ENCODE measurements at places on chromosomes 4 and X. TPM values are rescaled to one million over a fixed set of nuclear protein-coding genes. Genes with fewer than 3 reads are reported as not detected.

The PABPC4L gene
- total RNA-seq: 3.3 TPM

The LONRF3 gene
- total RNA-seq: 2.5 TPM

The ITM2A gene
- 79.1 TPM for total RNA-seq

The UFSP2 gene
- total RNA-seq: 18.2 TPM

DNA sequence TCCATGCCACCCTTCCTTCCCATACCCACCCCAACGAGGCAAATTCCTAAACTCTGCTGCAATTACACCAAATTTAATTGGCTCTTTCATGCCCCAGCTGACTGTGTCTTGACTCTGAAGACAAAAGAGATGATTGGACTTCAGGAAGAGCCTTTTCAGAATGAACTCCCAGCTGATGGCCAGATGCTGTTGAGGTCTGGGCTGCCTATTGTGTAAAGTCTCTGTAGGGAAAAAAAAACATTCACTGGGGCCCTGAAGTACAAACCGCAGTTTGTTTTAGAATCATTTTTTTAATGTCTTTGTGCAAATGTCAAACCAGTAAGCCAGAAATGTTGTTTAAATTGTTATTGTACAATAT lies 174.8 kb downstream of the HHIP start:
- no peak for DNase-seq

The NFXL1 gene
- total RNA-seq: 24.9 TPM

- DNase-seq: peak; percentile 25
Measured at GRCh38 chrX:40008791-40009461, 88.8 kb downstream of the BCOR start.

DNA sequence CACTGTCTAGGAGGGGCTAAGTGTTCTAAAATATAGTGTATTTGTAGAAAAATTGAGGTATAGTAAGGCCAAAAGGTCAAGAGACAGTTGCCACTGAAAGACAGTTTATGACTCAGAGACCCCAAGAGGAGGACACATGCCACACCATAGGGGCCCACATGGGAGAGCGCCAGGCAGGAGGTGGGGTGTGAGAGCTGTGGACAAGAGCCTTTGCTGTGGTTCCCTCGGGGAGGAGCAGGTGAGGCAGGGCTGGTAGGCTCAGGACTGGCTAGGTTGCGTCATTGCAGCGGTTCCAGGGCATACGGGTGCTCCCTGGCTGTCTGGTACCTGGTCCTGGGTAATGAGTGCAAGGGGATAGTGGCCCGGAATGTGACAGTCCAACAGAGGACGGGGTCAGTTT lies 37.6 kb downstream of the CCNQ start:
- DNase-seq: no peak

- DNase-seq: no peak
Measured at GRCh38 chr4:109803924-109804571, 2.2 kb upstream of the CFI start.

- DNase-seq: no peak
Measured at GRCh38 chrX:906586-906985, 276.0 kb downstream of the SHOX start.

The VSIG1 gene
- not detected for total RNA-seq

DNA sequence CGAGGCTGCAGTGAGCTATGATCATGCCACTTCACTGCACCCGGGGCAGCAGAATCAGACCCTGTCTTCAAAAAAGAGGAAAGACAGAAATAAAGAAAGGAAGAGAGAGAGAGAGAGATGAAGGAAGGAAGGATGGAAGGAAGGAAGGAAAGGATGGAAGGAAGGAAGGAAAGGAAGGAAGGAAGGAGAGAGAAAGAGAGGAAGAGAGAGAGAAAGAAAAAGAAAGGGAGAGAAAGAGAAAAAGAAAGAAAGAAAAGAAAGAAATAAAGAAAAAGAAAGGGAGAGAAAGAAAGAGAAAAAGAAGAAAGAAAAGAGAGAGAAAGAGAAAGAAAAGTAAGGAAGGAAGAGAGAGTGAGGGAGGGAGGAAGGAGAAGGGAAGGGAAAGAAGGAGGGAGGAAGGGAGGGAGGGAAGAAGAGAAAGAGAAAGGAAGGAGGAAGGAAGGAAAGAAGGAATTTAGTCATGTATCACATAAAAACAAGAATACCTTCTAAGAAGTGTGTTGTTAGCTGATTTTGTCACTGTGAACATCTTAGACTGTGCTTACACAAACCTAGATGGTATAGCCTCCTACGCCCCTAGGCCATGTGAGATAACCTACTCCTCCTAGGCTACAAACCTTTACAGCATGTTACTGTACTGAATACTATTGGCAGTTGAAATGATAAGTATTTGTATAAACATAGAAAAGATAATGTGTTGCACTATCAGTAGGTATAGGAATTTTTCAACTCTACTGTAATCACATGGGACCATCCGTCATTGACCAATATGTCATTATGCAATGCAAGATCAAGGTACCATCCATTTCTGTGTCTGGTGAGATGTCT lies 17.4 kb upstream of the AFF1 start:
- no peak for DNase-seq

GRCh38 chr4:125703443-125703842 lies 388.7 kb downstream of the FAT4 start:
- no peak for DNase-seq

GRCh38 chr4:15765910-15766697 lies 12.0 kb upstream of the CD38 start:
- DNase-seq: no peak

GRCh38 chrX:86806786-86807185 lies 658.5 kb downstream of the DACH2 start:
- no peak for DNase-seq

GRCh38 chr4:43564591-43564990 lies 672.1 kb downstream of the GRXCR1 start:
- DNase-seq: no peak

DNA sequence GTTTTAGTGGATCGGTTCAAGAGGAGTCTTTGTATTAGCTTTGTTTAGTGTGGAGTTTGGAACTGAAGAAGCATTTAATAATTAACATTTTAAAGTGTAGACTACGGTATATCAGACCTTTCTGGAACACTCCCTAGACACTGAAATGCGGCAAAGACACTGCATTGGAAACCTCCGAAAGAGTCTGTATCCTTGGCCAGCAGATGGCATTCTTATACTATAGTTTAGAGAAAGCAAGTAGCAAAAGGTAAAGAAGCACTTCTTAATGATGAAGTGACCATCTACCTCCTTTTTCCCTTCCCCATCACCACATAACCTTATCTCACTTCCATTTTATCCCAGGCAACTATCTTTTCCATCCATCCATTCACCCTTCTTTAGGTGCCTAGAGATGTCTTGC lies 7.6 kb downstream of the FABP2 start:
- no peak for DNase-seq

DNA sequence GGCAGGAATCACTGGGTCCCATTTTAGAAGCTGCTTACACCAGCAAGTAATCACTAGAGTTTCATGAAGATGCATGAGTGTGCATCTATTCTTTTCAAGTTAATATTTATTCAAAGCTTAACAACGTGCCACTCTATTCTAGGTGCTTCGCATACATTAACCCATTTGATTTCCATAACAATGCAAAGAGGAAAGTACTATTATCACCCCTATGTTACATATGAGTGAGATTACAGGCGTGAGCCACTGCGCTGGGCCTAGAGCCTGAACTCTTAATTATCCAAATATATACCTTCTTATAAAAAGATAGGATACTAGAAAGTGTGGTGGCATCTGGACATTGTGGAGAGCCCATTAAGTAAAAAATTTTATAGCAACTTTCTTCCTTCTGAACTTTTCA lies 65.4 kb downstream of the CXCL13 start:
- no peak for DNase-seq

DNA sequence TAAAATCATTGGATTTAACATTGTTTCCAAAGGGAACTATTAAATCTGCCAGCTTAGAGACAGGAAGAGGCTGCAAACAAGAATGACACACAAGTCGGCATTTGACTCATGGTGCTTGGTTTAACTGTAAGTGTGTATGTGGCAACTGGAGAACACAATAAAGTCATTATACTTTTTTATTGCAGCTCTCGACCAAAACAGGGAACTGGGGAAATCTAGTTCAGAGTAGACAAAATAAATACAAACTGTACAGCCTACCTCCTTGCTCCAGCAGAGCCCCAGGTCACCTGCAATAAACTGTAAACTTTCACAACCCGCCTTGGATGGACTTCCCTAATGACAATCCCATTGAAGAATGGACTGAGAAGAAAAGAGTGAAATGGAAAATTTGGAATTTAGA lies 24.0 kb downstream of the NPY5R start:
- DNase-seq: no peak

GRCh38 chrX:148457279-148457678 lies 43.1 kb upstream of the AFF2 start:
- no peak for DNase-seq

DNA sequence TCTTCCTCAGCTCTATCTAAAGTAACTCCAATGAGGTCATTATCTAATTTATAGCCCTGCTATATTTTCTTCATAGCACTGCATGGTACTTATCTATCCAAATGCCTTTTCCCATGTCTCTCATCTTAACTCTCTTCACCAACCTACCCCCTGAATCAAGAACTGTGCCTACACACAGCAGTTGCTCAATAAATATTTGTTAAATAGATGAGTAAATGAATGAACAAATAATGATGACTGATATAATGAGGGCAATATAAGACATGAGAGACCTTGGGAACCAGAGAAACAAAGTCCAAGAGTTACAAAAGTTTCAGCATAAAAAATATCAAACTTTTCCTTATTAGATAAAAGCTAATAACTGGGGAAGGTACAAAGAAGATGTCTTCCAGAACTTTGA lies 19.6 kb downstream of the CAMK2D start:
- no peak for DNase-seq

The LRIT3 gene
- 0.27 TPM for total RNA-seq

- DNase-seq: no peak
Measured at GRCh38 chr4:77006753-77007353, 57.3 kb downstream of the SEPTIN11 start.

The CRLF2 gene
- not detected for total RNA-seq

The ZCCHC13 gene
- not detected for total RNA-seq

The NR0B1 gene
- not detected for total RNA-seq

The PRDM5 gene
- total RNA-seq: 38.7 TPM

The SH3D19 gene
- 89.7 TPM for total RNA-seq

DNA sequence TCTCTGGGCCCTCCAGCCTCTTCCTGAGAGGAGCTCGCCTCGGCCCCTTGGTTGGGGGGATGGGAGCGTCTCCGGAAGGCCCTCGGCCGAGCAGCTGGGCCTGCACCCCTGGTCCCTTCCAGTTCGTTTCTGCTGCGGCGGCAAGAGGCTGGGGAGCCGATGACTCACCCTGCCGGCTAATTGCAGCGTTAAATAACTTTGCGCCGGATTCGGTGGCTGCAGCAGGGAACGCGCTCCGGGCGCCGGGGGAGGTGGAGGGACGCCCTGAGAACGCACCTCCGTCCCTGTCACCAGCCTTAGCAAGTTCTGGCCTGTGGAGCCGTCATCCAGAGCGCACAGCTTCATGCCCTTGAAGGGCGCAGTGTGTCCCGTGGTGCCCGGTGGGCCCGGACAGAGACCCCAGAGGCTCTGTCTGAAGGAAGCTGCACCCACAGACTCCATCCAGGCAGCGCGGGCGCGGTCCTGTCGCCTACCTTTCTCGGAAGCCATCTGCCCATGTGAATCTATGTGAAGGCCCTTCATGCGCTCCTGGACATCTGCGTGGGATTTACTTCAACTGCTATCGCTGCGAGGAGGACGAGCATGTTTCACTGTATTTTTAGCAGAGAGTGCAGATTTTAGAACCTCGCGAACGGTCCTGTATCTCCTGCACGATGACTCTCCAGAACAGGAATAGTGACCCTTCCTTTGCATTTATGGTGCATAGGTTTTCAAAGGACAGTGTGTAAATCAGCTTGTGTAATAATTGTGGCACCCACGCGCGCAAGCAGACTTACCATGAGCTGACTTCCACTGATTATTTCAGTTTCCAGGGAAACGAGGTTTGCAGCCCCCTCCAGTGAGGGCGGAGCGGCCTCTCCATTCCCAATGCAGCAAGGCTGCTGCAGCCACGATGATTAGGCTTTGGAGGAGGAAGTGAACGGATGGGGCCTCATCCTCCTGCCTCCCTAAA lies 1.7 kb upstream of the TMEM271 start:
- DNase-seq: no peak

DNA sequence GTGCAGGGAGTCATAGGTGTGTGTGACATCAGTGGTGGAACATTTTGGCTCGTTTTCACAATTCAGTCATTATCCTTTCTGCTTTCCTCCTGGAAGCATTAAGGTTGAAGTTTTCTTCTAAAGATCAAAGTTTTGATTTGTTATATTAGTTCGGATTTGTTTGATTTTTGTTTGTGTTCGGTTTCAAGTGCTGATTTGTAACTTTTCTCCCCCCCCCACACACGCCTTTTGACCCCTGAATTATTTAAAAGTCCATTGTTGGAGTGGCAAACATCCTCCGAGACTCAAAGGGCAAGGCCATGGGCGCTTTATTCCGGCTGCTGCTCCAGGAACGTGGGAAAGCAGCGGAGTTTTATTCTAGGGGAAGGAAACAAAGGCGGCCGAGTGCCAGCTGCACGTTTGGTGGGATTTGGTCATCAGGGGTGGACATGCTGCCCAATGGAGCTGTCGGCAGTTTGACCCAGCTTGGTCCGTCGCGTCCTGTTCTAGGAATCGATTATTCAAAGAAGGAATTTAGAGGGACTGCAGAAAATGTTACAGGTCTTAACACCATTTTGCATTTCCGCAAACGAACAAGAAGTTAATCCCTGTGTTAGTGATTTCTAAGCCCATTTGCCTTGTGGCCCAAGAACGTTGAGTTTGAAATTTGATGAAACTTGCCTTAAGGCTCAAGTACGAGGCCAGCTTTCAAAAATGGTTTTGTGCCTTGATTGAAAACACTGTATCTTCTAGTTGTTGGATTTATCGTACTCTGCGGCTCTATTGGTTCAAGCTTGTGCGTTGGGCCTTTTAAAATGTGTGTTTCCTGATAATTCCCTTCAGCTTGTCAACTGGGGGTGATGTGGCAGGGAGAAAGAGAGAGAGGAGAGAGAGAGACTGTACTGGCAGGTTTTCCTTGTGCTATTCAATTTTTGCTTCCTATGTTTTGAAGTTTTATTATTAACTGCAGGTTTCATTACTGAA lies 565 bp upstream of the ZNF41 start:
- peak; percentile 22 for DNase-seq

DNA sequence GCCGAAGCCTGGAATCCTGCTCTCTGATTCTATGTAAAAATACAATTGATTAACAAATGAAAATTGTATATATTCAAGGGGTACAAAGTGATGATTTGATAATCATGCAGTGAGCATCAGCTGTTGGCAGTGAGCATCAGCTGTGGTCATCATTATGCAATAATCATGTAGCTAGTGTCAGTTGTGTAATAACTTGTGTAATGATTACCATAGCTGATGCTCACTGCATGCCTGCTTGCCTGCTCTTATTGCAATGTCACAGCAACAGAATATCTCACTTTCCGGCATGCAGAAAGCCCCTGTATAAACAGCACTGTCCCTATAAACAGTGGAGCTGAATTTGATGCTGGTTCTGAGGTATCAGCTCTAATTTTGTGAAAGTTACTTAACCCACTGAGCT lies 46.8 kb downstream of the SULT1B1 start:
- no peak for DNase-seq

- DNase-seq: no peak
Measured at GRCh38 chr4:54315561-54316538, 86.8 kb downstream of the PDGFRA start.

The SLC9B1 gene
- total RNA-seq: not detected

The SLC34A2 gene
- 31.2 TPM for total RNA-seq

GRCh38 chrX:155179346-155179997 lies 36.8 kb upstream of the VBP1 start:
- DNase-seq: no peak
